ENCODE measurements at places on chromosomes 2 and 18.

GRCh38 chr2:60422826-60423483, 130.5 kb downstream of the BCL11A start:
- DNase-seq: no peak

GRCh38 chr2:232367016-232367415, 11.5 kb upstream of the ALPP start:
- no peak for DNase-seq

GRCh38 chr2:144320491-144320890, 199.4 kb downstream of the ZEB2 start:
- no peak for DNase-seq

GRCh38 chr18:55384551-55385275, 203.3 kb downstream of the TCF4 start:
- DNase-seq: no peak

- no peak for DNase-seq
Measured at GRCh38 chr2:41038408-41038807, 586.5 kb upstream of the SLC8A1 start.

- DNase-seq: no peak
Measured at GRCh38 chr2:37877457-37878315, 47.4 kb upstream of the RMDN2 start.

Measured in right lung (tissue), 10 donors.